Stimulated activated CD4-positive, alpha-beta T cell treated with anti-CD3 and anti-CD28 coated beads, Interleukin-15, amount 100 ng/mL, for 48 hours (primary cell): ENCODE measurements at places on chromosomes 7 and 10.

- DNase-seq = no peak
These were observed 33.1 kb upstream of the ELMO1 start for GRCh38 chr7:37481722-37482288.

- DNase-seq = no peak
These were observed 165.2 kb upstream of the PTER start for GRCh38 chr10:16271571-16271970.

GRCh38 chr7:136677471-136678365, 190.7 kb upstream of the CHRM2 start:
- DNase-seq = no peak

- no peak for DNase-seq
These were observed 132.2 kb downstream of the MAD1L1 start for GRCh38 chr7:2100278-2101208.

DNA sequence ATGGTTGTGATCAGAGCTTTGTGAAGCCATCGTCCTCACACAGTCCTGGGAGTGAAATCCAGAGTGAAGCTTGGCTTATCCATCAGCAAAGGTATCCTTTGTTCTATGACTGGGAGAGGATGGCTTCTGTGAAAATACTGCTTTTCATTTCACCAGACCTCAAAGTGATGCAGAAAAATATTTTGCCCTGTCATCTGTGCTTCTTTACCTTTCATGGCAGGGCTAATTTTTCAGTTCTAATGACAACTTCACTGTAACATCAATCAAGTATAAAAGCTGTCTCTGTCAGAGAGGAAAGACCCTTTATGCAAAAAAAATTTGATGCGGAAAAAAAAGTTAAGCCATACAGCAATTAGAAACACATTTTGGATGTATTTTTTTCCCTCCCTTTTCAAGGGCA, 468.1 kb upstream of the ADARB2 start:
- DNase-seq = no peak

DNA sequence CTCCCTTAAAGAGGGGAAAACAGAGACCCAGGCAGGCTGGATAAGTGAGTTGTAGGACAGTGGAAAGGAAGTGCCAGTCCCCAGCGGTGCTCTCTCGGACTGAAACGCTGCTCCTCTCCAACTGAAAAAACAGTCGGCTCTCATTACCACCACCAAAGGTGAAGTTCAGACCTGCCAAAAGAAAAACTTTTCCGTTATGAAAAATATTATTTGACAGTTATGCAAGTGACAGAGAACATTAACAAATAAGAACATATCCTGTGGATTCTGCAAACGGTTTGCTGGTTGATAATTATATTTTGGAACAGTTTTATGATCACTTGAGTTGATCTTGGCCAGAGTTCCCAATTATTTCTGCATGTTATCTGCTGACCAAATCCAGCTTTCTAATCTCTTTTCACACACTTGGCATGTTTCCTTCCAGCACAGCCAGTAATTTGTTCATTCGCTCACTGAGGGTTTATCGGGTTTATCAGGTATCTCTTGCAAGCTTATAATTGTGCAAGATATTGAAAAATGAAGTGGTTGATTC, 82.6 kb downstream of the PTPRE start:
- DNase-seq = no peak

GRCh38 chr7:108103558-108104298, 26.4 kb downstream of the LAMB4 start:
- DNase-seq = no peak
